ENCODE measurements at places on chromosomes 7 and 10.

- no peak for DNase-seq
Measured at GRCh38 chr7:128741491-128741890, 2.3 kb downstream of the CALU start.

GRCh38 chr7:85023066-85023712 lies 163.7 kb downstream of the SEMA3D start:
- DNase-seq = no peak

DNA sequence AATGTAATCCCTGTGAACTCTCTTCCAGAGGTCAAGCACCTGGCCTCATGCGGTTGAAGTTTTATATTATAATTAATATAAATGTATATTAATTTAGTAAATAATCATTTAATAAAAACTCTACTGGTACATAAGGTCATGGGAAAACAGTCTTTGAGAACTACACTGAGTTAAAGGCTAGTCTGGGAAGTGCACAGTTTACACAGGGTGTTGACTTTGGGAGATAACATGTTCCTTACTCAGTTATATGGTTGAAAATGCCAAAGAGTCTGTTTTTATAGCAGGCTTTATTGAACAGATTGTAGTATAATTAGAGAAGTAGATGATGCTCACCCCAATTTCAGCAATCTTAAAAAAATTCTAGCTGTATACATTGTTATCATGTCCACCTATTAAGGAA lies 735.9 kb downstream of the GATA3 start:
- no peak for DNase-seq

DNA sequence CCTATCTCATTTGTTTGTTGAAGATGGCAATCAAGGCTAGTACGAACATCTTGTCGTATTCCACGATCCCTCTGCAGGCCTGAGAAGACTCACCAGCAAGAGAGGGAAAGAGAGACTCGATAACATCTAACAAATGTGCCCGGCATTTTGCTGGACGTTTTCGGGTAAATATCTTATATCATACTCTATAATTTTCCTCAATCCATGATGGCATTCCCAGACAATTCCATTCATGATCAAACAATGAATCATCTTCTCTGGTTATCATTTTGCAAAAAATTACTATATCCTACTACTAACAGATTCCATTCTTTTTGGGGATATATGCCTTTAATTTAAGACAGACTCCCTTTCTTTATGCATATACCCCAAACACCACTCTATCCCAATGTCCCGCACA lies 118.1 kb downstream of the TYW1B start:
- no peak for DNase-seq

GRCh38 chr7:40604601-40605438 lies 470.0 kb downstream of the SUGCT start:
- DNase-seq = no peak

DNA sequence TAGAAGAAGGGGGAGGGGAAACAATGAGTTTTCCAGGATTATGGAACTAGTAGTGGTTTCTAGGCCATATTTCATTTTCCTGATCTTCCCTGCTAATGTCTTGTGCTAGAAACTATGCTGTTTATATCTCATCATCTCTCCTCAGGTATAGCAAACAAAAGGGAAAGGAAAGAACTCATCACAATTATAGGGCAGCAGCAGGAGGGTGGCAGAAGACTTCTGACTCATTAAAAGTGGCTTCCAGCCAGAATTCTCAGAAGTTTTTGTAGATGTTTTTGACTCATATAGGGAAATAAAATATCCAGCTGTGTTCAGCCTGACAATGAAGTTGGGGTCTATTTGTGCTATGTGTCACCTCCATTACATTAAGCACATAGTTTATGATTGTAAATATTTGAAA lies 6.5 kb downstream of the AHR start:
- DNase-seq = peak; percentile 11

DNA sequence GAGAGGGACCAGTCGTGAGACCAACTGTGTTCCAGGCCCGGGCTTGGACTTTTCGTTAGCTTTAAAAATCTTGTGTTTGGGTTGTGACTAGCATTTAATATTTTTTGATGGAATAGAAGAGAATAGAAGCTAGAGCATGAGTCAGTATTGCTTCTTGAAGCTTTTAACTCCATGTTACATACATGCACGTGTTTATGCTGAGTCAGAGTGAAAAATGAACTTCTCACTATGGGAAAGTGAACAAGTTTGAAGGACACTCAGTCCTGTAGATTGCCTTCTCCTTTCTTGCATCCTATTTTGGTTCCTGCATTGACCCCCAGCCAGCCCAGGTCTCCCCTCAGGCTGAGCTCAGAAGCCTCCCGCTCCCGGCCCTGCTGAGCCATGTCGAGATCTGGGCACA lies 31.8 kb downstream of the GHRHR start:
- DNase-seq = no peak

DNA sequence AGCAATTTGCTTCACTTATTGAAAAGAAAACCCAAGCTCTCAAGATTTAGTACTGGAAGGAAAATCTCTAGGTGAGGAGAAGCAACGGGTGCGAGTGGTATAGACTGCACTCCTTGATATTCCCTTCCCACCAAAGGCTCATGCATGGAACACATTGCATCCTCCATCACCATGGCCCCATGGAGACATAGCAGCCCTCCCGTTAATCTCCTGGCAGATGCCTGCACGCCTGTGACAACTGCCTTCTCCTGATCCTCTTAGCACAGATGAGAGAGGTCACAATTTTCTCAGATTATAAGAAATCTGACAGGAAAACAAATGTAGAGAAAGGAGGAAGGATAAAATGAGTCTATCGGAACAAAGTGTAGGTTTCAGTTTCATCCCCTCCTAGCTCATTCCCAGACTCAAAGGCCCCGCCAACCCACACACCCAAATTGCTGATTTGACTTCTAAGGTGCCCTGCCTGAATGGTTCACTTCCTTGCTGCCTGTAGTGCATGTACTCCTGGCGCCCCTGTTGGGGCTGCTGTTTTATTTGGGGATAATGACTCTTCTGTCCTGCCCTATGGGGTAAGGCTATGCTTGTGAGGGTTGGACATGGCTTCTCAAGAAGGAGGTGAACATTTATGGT lies 50.0 kb downstream of the PLXNA4 start:
- no peak for DNase-seq

DNA sequence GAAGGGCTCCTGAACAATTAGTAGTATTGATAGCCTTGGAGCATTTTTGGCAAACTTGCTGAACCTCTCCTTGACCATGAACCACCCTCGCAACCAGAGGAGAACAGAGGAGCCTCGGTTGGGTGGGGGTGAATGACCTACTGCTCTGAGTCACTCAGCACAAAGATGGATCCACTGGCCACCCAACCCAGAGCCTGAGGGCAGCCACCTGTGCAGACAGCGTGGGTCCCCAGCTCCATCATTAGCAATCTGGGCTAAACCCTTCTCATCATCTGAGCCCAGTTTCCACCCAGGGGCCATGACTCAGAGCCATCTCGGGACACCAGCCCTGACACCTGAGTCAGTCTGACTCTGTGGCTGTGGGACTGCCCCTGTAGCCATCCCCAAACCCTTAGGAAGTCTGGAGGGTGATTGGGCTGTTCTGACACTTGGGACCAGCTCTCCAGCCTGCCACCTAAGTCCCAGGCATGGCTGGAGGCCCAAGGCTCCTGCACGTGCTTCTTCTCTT lies 171.8 kb upstream of the GPR26 start:
- no peak for DNase-seq

DNA sequence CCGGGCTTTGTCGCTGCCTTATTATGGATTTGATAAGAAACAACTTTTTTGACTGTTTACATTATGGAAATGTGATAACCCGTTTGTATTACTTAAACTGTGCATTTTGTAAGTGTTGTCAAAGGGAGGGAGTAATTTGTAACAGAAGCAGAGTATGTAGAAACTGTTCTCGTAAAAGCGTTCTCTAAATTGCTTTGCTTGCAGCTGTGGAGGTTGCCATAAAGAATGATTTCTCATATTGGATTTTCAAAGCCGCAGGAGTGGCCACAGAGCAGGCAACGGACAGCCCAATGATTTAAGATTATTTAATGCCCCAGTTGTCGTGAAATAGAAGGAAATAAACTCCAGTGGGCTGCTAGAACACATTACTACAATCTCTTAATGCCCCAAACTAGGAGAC lies 114.0 kb upstream of the INSYN2A start:
- DNase-seq = no peak

GRCh38 chr7:55794527-55794926 lies 68.0 kb downstream of the SEPTIN14 start:
- DNase-seq = no peak

DNA sequence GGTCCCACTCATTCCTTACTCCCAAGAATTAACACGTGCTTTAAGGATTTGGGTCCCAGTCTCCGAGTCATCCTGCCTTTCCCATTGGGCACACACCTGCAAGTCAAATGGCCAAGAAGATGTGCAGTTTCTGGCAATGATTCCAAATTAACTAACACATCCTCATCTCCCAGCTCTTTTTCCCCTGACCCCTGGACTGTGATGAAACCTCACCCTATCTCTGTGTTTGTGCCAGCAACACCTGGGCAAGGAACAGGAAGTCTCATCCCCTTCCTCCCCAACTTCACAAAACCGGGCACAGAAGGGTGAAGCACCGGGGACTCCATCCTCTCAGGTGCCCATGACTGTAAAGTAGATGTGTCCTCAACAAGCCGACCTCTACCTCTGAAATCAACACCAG lies 54.8 kb downstream of the PLXNA4 start:
- no peak for DNase-seq

DNA sequence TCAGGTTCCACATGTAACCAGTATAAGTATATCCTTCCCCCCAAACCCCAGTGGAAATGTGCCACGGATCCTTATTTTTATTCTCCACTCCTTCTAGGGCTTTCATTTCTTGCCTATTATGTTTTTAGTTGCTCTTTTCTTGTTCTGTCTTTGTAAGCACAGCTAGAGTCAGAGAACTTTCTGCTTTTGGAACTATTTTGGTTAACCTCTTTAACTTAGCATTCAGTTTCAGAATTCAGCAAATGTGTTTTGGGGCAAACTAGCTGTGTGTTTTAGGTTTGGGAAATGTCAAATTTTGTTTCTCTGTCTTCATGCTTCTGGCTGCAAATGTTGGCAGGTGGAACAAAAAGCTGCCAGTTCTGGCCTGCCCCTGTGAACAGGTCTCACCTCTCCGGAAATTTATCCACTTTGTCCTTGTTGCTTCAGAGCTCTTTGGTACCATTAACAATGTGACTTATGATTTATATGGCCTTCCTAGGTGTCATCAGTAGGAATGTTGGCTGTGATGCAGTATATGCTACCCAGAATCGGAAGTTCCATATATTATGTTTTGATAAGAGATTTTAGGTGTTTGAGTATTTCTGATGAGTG lies 156.1 kb downstream of the ADK start:
- DNase-seq = no peak

DNA sequence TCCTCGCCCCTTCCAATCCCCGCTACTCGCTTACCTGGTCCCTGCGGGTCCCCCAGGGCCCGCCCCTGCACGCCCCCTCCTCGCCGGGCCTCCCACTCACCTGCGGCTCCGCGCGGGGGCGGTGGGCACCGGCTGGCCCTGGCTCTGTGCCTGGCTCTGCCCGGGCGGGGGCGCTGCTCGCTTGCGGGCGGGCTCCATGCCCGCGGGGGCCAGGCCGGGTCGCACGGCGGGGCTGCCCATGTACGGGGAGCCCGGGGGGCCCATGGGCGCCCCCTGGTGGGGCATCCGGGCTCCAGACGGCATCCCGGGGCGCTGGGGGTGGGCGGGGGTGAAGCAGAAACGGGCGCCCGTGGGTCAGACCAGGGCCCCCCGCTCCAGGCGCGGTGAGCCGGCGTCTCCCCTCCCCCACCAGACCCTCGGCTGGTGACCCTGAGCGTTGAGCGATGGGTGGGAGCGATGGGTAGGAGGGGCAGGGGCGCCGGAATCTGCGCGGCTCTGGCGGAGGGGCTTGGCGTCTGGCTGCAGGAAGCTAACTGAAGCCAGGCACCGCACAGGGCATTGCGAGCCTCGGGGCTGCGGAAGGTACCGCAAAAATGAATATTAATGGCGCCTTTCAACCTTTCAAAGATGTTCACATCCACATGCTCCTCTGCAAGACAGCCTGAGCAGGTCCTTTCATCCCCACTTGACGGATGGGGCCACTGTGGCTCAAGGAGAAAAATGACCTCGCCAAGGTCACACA lies 3.0 kb downstream of the SMARCD3 start:
- peak; percentile 32 for DNase-seq

- DNase-seq = no peak
Measured at GRCh38 chr10:79316671-79317431, 30.4 kb upstream of the PPIF start.

GRCh38 chr10:54108961-54109360 lies 692.1 kb downstream of the PCDH15 start:
- DNase-seq = no peak

DNA sequence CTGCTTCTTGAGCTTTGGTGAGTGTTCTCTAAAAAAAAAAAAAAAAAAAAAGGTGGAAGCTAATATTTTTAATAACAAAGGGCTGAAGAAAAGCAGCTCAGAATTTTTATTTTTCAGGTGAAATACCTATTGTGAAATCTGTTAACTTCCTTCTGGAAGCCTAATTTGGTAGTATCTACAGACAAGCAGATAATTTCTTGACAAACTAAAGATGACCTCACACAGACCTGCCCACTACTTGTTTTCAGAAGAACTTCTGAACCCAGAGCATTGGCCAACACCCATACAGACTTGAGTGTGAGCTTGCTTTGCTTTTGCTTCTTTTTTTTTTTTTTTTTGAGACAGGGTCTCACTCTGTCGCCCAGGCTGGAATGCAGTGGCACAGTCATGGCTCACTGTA lies 31.2 kb downstream of the LRRC4 start:
- DNase-seq = no peak

DNA sequence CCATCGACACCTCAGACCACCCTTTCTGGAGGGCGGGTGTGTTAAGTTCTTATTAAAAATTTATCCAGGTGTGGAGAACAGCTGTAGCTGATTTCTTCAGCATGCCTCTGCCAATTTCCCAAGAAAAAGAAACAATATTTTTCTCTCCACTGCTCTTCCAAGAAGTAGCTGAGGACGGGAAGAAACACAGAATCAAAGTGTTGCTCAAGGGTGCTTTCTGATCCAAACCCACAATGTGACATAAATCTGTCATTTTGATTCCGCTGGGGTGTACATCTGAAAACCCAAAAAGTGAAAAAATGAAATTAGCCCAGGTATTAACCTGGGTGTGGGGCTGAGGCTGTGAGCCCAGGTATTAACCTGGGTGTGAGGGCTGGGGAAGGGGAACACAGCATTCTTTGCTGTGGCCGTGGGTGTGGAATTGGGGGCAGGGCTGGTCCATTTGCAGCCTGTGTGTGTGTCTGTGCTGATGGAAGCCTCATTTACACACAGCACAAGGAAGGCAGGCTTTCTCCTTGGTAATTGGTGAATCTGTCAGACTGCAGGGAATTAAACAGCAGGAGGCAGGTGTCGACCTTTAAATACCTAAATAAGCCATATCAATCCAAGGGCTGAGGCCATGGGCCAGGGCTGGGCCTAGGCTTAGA lies 48.4 kb upstream of the CCDC3 start:
- no peak for DNase-seq

GRCh38 chr7:124996778-124997177 lies 67.2 kb upstream of the POT1 start:
- no peak for DNase-seq

GRCh38 chr7:33645104-33645503 lies 260.2 kb upstream of the BMPER start:
- no peak for DNase-seq

GRCh38 chr7:29980151-29980550 lies 9.4 kb downstream of the SCRN1 start:
- no peak for DNase-seq
